Transverse colon (tissue), 4 donors: ENCODE measurements at places on chromosomes 16 and 17. TPM values are rescaled to one million over a fixed set of nuclear protein-coding genes. Genes with fewer than 3 reads are reported as not detected.

DNA sequence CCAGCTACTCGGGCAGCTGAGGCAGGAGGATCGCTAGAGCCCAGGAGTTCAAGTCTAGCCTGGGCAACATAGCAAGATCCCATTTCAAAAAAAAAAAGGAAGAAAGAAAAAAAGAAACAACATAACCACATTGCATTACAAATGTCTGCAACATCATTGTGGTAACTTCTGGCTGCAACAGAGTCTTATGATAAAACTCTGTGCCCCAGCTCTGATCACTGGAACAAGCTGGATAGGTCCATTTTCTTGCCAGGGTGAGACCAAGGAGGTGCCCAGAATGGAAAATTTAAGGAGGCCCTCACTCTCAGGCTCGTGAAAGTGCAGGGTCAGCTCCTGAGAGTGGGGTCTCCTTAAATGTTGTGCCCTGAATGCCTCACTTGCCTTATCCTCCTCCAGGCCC lies 37.8 kb upstream of the KDM8 start:
- H3K27ac ChIP-seq, result no peak overlapping the region
- H3K27me3 ChIP-seq, result no peaks in the 10 kb centered on the region
- no peak overlapping the region for H3K4me3 ChIP-seq
- no peak for DNase-seq
- no peaks in the 10 kb centered on the region for H3K36me3 ChIP-seq
- no peaks in the 10 kb centered on the region for H3K4me1 ChIP-seq

- peak overlapping the region; percentile 54 for H3K27ac ChIP-seq
- peaks cover 2% of the 10 kb centered on the region for H3K36me3 ChIP-seq
- DNase-seq, result no peak
- no peaks in the 10 kb centered on the region for H3K27me3 ChIP-seq
- no peaks in the 10 kb centered on the region for H3K4me1 ChIP-seq
- H3K4me3 ChIP-seq, result no peak overlapping the region
Measured at GRCh38 chr17:28925912-28926365, 23.1 kb upstream of the DHRS13 start.

- no peaks in the 10 kb centered on the region for H3K27me3 ChIP-seq
- no peak overlapping the region for H3K27ac ChIP-seq
- no peaks in the 10 kb centered on the region for H3K4me1 ChIP-seq
- no peak for DNase-seq
- no peaks in the 10 kb centered on the region for H3K36me3 ChIP-seq
Measured at GRCh38 chr16:35184356-35184870, 1725.0 kb downstream of the TP53TG3F start.

DNA sequence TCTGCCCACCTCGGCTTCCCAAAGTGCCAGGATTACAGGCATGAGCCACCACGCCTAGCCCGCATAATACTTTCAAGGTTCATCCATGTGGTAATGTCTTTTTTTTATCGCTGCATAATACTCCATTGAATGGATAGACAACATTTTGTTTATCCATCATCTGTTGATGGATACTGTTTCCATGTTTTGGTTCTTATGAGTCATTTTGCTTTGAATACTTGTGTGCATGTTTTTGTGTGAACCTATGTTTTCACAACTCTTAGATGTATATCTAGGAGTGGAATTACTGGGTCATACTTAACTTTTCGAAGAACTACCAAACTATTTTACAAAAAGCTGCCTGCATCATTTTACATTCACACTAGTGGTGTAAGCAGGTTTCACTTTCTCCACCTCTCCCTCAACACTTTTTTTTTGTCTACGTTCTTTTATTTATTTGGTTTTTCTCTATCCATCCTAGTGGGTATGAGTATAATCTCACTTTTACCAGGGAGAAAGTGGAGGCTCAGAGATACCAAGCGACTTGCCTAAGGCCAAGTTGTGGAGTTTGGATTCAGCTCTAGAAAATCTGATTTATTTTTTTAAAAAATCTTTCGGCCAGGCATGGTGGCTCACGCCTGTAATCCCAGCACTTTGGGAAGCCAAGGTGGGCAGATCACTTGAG lies 151.2 kb downstream of the CMIP start:
- H3K27ac ChIP-seq, result no peak overlapping the region
- peaks cover 18% of the 10 kb centered on the region for H3K4me1 ChIP-seq
- no peaks in the 10 kb centered on the region for H3K27me3 ChIP-seq
- no peak for DNase-seq
- H3K4me3 ChIP-seq, result no peak overlapping the region

DNA sequence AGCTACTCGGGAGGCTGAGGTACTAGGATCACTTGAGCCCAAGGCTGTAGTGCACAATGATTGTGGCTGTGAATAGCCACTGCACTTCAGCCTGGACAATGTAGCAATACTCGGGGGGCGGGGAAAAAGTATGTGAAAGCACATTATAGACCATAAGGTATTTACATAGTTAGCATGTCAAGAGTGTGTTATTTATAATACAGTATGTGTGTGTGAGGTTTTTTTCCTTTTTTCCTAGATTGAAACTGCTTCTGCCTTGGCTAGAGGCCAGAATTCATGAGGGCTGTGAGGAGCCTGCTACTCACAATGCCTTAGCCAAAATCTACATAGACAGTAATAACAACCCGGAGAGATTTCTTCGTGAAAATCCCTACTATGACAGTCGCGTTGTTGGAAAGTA lies 30.5 kb downstream of the PTRH2 start:
- no peak for DNase-seq
- H3K27ac ChIP-seq, result no peak overlapping the region
- no peak overlapping the region for H3K4me3 ChIP-seq
- peaks cover 2% of the 10 kb centered on the region for H3K36me3 ChIP-seq
- no peaks in the 10 kb centered on the region for H3K27me3 ChIP-seq

- no peaks in the 10 kb centered on the region for H3K36me3 ChIP-seq
- DNase-seq, result peak; percentile 50
- H3K27ac ChIP-seq, result peak overlapping the region; percentile 97
- peak overlapping the region; percentile 64 for H3K4me3 ChIP-seq
- H3K27me3 ChIP-seq, result no peaks in the 10 kb centered on the region
Measured at GRCh38 chr17:75088465-75089417, 987 bp downstream of the SLC16A5 start.

GRCh38 chr16:23863511-23864422 lies 28.0 kb downstream of the PRKCB start:
- H3K4me1 ChIP-seq, result peaks cover 7% of the 10 kb centered on the region
- peak; percentile 31 for DNase-seq
- no peaks in the 10 kb centered on the region for H3K27me3 ChIP-seq
- no peaks in the 10 kb centered on the region for H3K36me3 ChIP-seq

DNA sequence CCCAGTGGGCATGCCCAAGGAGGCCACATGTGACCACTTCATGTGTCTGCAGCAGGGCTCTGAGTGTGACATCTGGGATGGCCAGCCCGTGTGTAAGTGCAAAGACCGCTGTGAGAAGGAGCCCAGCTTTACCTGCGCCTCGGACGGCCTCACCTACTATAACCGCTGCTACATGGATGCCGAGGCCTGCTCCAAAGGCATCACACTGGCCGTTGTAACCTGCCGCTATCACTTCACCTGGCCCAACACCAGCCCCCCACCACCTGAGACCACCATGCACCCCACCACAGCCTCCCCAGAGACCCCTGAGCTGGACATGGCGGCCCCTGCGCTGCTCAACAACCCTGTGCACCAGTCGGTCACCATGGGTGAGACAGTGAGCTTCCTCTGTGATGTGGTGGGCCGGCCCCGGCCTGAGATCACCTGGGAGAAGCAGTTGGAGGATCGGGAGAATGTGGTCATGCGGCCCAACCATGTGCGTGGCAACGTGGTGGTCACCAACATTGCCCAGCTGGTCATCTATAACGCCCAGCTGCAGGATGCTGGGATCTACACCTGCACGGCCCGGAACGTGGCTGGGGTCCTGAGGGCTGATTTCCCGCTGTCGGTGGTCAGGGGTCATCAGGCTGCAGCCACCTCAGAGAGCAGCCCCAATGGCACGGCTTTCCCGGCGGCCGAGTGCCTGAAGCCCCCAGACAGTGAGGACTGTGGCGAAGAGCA lies 4.4 kb downstream of the WFIKKN2 start:
- H3K27me3 ChIP-seq, result peaks cover 12% of the 10 kb centered on the region
- H3K4me1 ChIP-seq, result no peaks in the 10 kb centered on the region
- no peak overlapping the region for H3K27ac ChIP-seq
- no peaks in the 10 kb centered on the region for H3K36me3 ChIP-seq
- H3K4me3 ChIP-seq, result no peak overlapping the region

- H3K36me3 ChIP-seq, result peaks cover 36% of the 10 kb centered on the region
- no peak overlapping the region for H3K4me3 ChIP-seq
- no peak overlapping the region for H3K27ac ChIP-seq
- DNase-seq, result no peak
Measured at GRCh38 chr17:43770957-43771356, 7.8 kb downstream of the DUSP3 start.

- H3K4me3 ChIP-seq, result no peak overlapping the region
- DNase-seq, result no peak
- H3K27me3 ChIP-seq, result peaks cover 37% of the 10 kb centered on the region
- no peak overlapping the region for H3K27ac ChIP-seq
Measured at GRCh38 chr16:1906846-1907165, 11.4 kb downstream of the HS3ST6 start.

DNA sequence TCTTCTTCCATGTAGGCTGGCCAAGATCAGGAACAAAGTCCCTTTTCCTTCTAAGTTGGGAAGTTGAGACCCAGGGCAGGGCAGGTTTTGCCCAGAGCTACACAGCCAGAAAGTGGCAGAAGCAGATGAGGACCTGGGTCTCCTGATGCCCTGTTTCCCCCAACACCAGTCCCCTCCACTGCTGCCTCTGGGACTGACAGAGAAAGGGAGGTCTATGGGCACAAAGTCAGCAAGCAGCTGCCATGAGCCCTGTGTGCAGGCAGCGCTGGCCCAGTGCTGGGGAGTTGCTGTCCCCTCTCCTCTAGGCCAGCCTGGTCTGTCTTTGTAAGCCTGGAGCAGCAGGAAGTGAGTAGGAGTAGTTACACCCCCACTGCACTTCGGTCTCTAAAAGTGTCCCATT lies 46.9 kb upstream of the NKD1 start:
- no peaks in the 10 kb centered on the region for H3K27me3 ChIP-seq
- H3K27ac ChIP-seq, result no peak overlapping the region
- no peak overlapping the region for H3K4me3 ChIP-seq
- no peaks in the 10 kb centered on the region for H3K4me1 ChIP-seq
- no peak for DNase-seq

DNA sequence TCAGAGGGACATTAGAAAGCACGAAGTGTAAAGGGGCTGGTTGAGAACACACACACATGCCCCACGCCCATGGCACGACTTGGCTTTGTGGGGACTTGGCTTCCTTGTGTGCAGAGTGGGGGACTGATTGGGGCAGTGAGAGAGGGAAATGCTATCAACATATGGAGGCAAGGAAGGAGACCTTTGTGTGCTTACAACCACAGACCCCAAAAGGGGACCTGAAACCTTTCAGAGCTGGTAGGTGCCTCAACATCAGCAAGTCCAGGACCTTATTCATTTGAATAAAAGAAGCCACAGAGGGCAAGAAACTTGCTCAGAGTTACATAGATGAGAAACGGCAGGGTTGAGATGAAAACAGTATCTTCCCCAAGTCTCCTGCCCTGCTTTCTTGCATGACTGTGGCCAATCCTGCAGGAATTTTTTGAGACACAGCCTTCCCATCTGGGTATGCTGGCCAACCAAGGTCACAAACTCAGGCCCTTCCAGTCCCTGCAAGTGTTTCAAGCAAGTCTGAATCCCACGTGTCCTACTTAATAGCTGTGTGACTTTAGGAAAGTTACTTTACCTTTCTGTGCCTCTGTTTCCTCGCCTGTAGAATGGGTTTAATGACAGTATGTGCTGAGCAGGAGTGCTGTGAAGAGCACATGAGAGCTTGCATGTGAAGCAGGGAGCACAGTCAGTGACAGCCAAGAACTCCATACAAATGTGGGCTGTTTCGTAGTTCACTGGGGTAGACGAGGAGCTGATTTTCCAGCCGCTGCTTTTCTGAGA lies 26.2 kb downstream of the C16orf78 start:
- peaks cover 3% of the 10 kb centered on the region for H3K27me3 ChIP-seq
- peak; percentile 31 for DNase-seq
- H3K36me3 ChIP-seq, result no peaks in the 10 kb centered on the region
- no peak overlapping the region for H3K27ac ChIP-seq
- no peak overlapping the region for H3K4me3 ChIP-seq

GRCh38 chr17:263271-263670 lies 81.8 kb upstream of the DOC2B start:
- DNase-seq, result no peak
- no peaks in the 10 kb centered on the region for H3K36me3 ChIP-seq
- no peak overlapping the region for H3K27ac ChIP-seq
- H3K4me3 ChIP-seq, result no peak overlapping the region

DNA sequence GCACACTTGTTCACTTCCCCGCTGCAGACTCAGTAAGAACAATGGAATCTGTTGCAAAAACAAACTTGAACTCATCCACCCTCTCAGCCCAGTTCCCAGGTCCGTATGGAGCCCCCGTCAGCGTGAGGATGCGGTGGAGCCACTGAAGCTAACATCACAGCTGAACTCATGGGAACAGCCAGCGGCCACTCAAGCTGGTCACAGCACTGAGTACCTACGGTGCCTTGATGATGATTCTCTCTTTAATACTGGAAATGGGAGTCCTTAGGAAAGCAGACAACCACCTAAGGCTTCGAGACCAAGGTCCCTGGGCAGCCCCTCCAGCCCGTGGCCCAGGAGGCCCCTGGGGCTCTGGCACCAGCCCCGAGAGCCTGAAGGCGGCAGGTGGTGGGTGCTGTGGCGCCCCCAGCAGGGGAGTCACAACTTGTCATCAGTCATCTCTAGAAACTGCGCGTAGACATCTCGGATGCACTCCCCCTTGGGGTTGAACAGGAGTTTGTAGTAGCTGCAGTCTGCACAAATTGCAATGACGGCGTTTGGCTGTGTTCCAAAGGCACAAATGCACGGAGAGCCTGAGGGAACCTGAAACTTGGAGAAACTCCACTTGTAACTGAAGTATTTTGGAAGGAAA lies 31.0 kb upstream of the RHOT1 start:
- no peak overlapping the region for H3K27ac ChIP-seq
- H3K4me3 ChIP-seq, result no peak overlapping the region
- DNase-seq, result peak; percentile 33
- H3K36me3 ChIP-seq, result no peaks in the 10 kb centered on the region

DNA sequence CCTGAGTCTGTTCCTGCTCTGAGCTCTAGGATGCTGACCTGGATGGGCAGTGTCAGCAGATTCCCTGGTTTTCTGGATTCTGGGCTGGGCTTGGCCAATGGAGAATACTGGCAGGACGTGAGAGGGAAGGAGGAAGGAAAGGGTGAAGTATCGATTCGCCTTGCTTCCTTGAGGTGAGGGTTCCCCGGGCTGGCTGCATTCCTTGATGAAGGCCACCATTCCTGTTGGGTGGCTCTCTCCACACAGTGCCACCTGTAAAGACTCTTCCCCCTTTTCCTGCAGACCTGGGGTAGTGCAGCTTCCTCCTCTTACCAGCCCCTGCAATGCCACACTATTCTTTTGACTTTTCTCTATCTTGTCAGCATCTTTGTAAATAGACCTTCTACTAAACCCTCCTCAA lies 58.1 kb upstream of the TANC2 start:
- no peaks in the 10 kb centered on the region for H3K27me3 ChIP-seq
- H3K27ac ChIP-seq, result no peak overlapping the region
- H3K4me3 ChIP-seq, result no peak overlapping the region
- H3K36me3 ChIP-seq, result no peaks in the 10 kb centered on the region
- no peaks in the 10 kb centered on the region for H3K4me1 ChIP-seq

Gene AIPL1
- total RNA-seq, result not detected

Gene MARVELD3
- 113 TPM for total RNA-seq

Gene MILR1
- not detected for total RNA-seq

Gene GINS2
- total RNA-seq, result not detected

Gene ASPHD1
- total RNA-seq, result not detected

Gene C17orf107
- 3.2 TPM for total RNA-seq

Gene ABCC12
- not detected for total RNA-seq

Gene KRTAP9-8
- not detected for total RNA-seq
